NCI-H1436 treated with DMSO at 0.1 percent for 48 hours (cell line): ENCODE measurements at places on chromosomes 1 and 21.

DNA sequence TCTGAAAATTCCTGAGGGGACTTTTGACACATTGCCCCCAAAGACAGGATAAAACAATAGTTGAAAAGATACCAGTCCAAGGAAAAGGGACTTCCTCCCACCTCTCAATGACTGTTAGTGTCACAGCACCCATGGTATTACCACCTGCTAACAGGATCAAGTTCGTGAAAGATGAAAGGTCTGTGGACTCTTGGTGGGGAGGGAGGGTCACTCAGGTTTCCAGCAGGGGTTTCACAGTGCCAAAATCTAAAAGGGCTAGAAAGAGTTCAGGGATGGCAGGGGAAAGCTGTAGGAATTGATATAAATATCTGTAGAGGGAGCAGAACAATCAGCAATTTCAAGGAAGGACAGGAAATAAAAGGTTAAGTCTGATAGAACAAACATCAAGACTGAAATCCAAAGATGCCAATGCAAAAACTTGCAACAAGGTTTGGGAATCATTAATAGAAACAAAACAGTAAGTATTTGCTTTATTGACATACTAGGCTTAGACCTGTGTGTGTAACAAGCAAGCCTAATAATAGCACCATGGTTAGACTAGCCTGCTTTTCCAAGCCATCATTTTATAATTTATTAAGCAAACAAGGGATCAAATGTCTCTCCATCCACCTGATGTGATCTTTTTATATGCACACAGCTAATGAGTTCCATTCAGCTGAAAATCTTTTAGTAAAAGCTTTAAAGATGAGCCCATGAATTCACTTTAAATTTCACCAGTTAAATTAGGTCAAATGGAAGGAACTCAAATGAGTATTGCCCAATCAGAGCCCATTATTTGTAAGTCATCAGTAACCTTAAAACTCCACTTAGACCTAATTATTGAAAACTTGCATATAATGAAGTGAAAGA is 3.7 kb downstream of the MCL1 start:
- DNase-seq = no peak

DNA sequence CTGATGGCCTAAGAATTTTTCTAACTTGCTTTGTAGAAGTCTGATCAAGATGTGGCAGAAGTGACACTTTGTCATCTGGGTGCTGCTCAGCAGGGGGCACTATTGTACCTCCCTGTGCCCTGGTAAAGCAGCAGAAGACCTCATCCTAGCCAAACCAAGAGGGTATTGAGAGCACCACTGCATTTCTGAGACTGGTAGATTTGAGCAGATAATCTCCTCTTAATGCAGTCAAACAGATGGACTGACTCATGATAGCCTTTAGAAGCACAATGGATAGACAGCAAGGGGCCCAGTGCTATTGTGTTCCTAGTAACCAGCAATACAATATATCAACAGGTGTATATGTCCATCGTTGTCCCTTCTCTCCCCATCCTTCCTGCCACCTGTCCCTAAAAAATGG is 5.7 kb downstream of the TPM3 start:
- DNase-seq = no peak

- no peak for DNase-seq
Observed at GRCh38 chr1:221739018-221739676, 2.7 kb downstream of the DUSP10 start.

DNA sequence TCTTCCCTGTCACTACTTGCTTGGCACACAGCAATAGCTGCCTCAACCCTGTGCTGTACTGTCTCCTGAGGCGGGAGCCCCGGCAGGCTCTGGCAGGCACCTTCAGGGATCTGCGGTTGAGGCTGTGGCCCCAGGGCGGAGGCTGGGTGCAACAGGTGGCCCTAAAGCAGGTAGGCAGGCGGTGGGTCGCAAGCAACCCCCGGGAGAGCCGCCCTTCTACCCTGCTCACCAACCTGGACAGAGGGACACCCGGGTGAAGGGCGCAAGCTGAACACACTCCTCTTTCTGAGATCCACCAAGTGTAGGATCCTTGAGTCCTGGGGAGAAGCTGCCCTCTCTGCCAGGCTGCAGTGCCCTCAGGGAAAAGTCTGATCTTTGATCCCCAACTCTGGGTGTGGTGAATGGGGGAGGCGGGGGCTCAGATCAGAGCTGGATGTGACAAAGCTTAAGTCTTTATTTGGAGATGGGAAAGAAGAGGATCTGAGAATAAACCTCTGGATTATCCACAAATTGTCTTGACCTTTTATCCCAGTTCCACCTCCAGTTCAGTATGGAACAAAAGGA is 1.2 kb downstream of the RXFP4 start:
- DNase-seq = no peak

DNA sequence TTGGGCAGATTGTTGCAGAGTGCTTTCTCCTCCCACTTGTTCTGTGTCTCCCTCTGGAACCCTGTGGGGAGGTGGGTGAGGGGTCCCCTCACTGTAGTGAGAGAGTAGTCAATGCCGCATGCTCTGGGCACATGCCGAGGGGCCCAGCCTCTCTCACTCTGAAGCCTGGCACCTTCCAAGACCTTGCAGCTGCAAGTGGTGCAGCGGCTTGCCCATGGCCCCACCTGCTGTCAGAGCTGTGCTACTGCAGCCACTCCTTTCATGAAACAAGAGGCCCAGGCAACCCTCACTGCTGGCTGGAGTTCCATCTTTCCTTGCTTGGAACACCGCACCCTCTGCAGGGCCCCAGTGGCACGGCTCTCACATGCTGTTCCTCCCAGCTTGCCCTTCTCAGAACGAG is 58.4 kb upstream of the COL6A1 start:
- DNase-seq = no peak

DNA sequence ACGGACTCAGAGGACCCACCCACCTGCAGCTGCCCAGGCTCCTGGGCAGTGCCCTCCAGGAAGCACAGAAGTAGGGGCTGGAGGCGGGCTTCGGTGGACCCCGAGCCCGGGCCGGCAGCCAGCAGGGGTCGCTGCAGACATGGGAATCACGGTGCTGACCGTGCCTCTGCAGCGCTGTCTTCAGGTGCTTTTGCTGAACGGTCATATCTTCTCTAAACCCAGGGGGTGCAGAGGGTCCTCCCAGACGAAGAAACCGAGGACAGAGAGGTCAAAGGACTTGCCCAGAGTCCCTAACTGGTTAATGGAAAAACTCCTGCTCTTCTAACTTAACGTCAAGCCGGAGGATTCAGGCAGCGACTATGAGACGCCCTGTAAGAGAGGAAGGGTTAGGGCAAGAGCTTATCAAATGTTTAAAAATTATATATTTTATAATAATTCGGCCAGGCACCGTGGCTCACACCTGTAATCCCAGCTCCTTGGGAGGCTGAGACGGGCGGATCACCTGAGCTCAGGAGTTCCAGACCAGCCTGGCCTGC is 21.5 kb upstream of the LEFTY2 start:
- DNase-seq = no peak

DNA sequence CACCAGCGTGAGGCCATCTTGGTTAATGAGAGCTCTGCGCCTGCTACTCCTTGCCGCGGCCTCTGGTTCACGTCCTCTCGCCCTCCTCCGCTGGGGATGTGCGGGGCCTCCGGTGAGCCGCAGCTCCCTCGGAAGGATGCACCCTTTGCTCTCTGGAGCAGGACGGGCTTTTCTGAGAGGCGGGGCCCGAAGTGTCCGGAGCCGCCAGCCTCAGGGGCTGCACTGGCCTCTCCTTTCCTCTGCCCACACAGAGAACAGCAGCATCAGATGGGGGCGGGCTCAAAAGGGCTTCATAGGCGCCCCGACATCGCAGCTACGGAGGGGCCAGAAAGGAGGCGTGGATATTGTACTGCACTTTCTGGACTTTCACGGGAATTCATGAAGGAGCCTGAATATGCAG is 284.7 kb downstream of the CAMTA1 start:
- no peak for DNase-seq

GRCh38 chr1:174568551-174568950 is 120.8 kb downstream of the GPR52 start:
- DNase-seq = no peak

DNA sequence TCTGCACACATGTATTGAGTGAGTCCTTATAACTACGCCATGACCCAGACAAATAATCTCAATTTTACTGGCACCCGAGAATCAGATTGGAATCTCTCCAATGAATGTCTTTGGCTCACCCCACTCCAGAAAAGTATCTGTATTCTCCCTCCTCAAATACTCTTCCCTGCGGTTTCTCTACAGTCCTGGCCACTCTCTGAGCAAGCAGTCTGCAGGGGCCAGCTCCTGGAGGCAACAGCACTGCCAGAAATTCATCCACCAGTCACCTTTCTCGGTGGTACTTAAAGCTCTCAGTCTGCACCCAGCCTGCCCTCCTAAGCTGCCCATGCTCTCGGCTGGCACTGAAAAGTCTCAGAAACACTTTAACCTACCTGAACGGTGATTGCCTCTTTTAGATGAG is 16.1 kb upstream of the LYST start:
- no peak for DNase-seq

GRCh38 chr21:21788591-21788990 is 790.4 kb downstream of the NCAM2 start:
- DNase-seq = no peak

- no peak for DNase-seq
Observed at GRCh38 chr1:167446966-167447365, 71.4 kb downstream of the CD247 start.

- DNase-seq = no peak
Observed at GRCh38 chr1:118866330-118866729, 121.8 kb downstream of the TBX15 start.

GRCh38 chr1:193697115-193697762 is 510.8 kb upstream of the B3GALT2 start:
- no peak for DNase-seq

GRCh38 chr1:150410582-150411101 is 46.7 kb downstream of the RPRD2 start:
- DNase-seq = no peak

DNA sequence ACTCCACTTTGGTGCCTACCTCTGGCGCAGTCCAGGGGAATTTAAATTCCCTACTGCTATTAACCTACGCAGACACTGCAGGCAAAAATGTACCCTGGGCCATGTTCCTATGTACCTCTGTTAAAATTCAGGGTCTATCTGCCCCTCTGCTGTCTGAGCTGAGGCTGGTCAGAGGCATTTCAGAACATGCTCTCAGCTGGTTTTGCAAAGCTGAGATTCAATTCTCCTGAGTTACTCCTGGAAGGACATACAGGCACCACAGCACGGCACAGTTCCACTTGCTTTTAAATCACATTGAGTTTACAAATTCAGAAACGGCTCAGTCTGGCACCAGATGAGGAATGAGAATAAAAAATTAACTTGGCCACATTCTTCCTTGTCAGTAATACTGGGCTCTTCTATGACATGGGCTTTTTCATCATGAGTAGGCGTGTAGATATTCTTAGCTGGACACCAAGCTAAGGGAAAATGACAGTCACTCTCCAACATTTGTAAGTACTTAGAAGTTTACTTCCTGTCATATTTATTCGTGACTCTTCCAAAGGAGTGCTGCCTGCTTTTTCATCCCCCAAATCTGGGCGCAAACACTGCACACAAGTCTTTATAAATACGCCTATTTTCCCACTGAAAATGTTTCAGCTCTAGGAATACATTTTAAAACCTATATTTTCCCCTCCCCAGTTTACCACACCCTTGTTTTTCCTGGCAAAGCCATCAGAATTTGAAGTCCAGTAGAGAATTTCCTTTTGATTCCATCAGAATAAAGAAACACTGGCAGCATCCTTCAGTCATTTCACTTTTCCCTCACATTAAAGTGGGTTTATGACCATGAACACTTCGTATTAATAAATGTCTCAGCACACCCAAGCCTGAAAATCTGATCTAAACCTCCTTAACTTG is 1.9 kb downstream of the C1orf198 start:
- no peak for DNase-seq

GRCh38 chr1:57770772-57771171 is 346.9 kb upstream of the DAB1 start:
- no peak for DNase-seq

- DNase-seq = no peak
Observed at GRCh38 chr21:21366277-21366676, 368.1 kb downstream of the NCAM2 start.

- no peak for DNase-seq
Observed at GRCh38 chr21:32472890-32473765, 60.6 kb downstream of the EVA1C start.

GRCh38 chr1:87206044-87206831 is 122.4 kb upstream of the LMO4 start:
- DNase-seq = no peak

DNA sequence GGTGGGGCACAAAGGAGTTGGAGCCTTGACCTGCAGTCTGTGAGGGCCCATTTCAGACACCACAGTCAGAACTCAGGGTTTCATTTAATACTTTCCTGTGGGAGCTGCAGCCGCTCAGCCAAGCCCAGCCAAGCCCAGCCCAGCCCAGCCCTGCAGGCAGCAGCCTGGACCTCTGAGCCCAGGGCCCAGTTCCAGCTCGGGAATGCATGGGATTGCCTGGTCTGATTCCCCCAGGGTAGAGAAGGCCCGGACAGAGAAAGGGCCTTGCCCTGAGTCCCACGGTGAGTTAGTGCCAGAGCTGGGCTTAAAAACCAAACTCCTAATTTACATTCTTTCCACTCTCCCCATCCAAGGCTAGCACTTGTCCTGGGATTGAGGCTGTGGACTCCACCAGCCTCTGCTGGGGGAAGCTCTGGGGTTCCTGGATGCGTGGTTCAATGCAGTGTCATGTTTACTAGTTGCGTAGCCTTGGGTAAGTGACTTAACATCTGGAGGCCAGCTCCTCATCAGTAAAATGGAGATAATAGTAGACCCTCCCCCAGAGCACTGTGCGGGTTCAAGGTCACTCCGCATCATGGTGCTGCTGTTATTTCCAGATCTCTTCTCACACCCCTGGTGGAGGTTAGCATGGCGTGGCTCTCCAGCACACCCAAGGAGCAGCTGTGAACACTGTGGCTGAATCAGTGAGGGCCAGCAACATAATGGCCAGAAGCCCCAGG is 29.2 kb upstream of the PKP1 start:
- no peak for DNase-seq

- no peak for DNase-seq
Observed at GRCh38 chr1:12524266-12524665, 93.7 kb downstream of the DHRS3 start.

DNA sequence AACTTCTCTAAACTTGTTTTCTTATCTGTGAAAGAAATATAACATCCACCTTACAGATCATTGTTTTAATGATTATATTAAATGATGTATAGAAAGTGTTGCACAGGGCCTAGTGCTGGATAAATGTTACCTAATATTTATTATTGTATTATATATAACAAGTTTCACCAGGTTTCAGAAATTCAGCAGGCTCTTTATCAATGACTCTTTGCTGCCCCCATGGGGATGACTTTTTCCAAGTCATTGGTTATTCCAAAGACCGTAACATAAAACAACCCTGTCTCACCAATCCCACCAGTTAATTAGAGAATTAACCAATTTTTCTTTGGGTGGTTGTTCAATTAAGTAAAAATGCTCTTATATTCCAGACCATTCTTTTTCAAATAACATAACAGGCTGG is 7.3 kb upstream of the DEDD start:
- DNase-seq = no peak
